ENCODE measurements at places on chromosomes 11 and 22.

DNA sequence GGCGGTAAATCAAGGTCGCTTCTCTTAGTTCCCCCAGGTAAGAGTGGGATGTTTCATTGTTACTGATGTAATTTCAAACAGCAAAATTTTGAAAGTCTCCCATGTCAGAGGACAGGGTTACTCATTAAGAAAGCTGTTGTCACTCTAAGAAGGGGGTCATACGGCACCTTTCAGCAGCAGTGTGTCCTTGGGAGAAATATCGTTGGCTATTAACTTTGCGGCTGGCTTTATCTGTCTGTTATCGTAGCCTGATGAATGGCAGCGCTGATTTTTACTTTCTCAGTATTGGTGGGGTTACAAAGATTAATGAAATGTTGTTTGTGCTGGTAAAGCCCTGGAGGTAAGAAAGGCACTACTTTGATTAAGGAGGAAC lies 27.5 kb upstream of the FBXO3 start:
- no peak for DNase-seq

DNA sequence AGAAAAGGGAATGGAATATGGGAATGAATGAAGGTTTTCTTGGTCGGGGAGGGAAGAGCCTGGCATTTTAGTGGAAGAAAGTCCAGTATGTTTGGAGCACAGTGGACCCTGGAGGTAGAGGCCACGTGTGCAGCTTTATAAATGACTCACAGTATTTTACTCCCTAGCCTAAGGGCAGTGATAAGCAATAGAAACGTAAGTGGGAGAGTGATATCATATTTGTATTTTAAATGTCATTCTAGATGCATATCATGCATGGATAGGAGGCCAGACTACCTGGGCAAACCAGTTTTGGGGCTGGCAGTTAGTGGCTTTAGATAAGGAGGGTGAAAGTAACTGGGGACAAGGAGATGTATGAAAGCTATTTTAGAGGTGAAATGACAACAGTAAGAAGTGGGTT lies 174.1 kb downstream of the ARHGAP42 start:
- no peak for DNase-seq

DNA sequence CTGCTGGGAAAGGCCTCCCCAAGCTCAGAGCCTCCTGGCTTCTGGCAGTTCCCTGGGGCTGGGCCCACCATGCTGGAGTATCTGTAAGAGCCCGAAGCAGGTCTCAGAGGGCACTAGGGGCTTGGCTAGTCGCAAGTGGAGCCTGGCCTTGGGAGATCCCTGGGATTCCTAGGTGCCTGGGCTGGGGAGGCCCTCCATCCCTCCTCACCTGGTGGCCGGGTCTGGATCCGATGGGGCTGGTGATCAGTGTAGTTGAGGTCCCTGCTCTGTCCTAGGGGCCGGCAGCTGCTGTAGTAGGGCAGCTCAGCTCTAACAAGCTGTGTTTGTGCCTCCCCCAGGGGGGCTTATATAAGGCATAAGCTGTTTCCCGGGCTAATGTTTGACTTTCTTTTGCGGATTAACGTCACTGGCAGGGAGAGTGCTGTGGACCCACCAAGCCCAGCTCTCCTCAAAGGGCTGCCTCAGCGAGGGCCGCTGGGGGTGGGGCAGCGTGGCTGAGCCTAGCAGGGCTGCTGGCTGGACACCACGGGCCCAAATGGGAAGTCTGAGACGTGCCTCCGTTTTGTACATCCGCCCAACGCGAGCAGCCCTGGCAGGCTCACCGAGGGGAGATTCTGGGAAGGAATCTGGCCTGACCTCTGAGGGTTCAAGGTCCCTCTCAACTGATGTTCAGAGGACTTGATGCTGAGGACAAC lies at the start of gene SLC22A8:
SLC22A8 (minus strand) TSS at position 321 of the 695 bp plus-strand sequence. CDS start 883 bp downstream, outside the sequence.
- no peak for DNase-seq

- no peak for DNase-seq
Observed at GRCh38 chr11:76627606-76628005, 42.9 kb downstream of the LRRC32 start.

DNA sequence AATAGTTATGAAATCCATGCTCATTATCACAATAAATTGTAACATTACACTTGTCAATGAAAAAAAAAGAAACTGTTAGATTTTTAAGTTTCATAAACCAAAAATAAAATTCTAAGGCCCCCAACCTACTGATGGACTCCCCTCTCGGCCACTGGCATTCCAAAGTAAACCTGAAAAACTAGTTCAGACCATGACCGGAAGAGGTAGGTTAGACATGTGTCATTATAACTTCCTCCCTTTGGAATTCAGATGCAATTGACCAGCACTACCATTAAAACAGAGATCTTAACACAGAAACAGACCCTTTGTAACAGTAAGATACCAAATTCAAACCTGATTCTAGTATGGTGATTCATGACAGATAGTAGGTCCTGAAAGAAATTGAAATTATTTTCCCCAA lies 12.9 kb downstream of the OR10A6 start:
- no peak for DNase-seq

DNA sequence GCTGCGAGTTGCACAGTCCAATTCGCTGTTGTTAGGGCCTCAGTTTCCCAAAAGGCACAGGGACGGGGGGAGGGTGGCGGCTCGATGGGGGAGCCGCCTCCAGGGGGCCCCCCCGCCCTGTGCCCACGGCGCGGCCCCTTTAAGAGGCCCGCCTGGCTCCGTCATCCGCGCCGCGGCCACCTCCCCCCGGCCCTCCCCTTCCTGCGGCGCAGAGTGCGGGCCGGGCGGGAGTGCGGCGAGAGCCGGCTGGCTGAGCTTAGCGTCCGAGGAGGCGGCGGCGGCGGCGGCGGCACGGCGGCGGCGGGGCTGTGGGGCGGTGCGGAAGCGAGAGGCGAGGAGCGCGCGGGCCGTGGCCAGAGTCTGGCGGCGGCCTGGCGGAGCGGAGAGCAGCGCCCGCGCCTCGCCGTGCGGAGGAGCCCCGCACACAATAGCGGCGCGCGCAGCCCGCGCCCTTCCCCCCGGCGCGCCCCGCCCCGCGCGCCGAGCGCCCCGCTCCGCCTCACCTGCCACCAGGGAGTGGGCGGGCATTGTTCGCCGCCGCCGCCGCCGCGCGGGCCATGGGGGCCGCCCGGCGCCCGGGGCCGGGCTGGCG lies at the start of gene BCR:
BCR (plus strand) TSS at position 209 of the 592 bp plus-strand sequence. CDS start 452 bp downstream, outside the sequence.
- DNase-seq, result peak; percentile 87
